ENCODE measurements at places on chromosomes 5 and 9.
A peak's percentile ranks its signal among the peaks of the same experiment; 100 is the strongest.

DNA sequence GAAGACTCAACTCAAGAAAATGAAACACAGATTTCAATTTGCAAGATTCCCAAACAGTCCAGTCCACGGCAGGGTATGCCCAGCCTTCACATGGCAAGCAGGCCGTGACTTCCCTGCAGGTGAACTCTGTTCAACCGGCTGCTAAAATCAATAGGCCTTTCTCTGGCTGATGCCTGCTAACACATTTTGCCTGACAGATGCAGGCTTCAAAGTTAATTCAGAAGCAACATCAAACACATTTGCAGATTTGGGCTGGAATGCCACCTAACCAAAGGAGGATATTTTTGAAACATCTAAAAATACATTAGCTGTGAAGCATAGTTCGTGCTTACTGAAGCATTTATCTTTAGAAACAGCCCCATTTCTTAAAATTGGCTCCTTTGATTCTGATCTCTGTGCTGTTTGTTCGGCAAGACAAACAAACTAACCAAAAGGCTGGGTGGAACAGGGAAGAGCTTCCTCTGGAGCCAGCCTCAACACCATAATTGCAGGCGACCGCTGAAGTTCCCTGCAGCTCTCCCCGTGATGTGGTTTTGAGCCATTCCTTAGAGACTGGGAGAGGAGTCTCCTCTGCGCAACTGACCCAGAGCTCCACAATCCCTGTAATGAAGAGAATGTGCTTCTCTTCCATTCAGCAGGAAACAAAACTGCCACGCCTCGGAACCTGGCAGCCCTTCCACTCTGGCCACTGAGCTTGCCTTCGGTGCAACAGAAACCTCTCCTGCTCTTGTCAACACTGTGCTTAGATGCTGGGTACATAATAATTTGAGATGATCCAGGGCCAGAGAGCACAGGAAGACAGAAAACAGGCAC is 126.5 kb downstream of the MYO10 start:
- DNase-seq = no peak

GRCh38 chr5:142697356-142698255 is 11.7 kb upstream of the FGF1 start:
- no peak for DNase-seq

- no peak for DNase-seq
These were observed 11.7 kb upstream of the OR13D1 start for GRCh38 chr9:104682642-104683041.

GRCh38 chr5:20028506-20028905 is 40.5 kb upstream of the CDH18 start:
- no peak for DNase-seq

DNA sequence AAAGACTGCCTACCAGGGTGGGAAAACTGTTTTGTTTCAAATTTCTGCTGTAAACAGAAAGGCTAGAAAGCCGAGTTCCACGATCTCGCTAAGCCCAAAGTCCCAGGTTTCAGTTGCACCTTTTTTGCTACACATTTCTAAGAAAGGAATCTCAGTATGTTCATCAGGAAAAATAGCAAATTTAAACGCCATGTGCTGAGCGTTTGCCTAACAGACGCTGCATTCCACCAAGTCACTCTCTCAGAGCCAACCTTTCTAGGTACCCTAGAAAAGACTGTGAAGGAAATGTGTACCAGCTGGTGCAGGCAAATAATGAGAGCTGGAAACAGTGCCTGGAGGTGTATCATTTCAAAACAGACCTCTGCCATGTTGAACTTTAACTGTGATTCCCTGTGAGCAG is 71.8 kb downstream of the FRMD3 start:
- no peak for DNase-seq

DNA sequence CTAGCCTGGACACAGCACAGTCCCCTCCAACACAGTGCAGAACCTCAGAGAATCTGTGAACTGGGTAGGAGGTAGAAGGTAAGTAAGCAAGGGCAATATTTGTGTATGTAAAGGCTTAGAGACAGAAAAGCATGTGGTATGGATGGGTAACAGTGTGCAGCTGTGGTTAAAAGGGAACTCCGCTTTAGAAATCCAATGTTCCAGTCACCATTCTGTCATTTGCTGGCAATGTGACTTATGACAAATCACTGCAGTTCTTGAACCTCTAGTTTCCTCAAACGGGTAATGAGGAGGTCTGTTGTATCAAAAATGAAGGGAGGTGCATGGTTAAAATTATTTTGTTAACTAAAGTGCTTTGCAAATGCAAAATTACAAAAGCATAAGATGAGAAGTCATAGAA is 125.5 kb upstream of the IFNE start:
- no peak for DNase-seq

DNA sequence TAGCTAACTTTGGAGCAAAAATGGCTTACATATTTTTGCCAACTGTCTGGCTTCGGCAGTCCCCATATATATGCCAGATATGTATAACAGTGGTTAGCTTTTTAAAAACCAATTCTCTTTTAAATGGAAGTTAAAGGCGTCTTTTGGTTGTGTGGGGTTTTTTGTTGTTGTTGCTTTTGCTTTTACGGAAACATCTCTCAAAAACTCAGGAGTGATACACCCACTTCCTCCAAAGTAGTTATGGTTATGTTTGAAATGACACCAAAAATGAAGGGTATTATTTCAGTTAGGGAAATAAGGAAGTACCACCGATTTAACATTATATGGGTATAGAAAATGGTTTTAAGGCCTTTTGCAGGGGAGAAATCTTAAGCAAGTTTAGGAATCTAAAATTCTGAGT is 2.3 kb downstream of the CNOT8 start:
- DNase-seq = no peak

GRCh38 chr9:6759185-6759977 is 1.6 kb downstream of the KDM4C start:
- no peak for DNase-seq

GRCh38 chr5:115296124-115297022 is at the start of gene CCDC112:
Gene CCDC112 (minus strand): TSS chr5:115296654. CDS start chr5:115296543, 111 bp downstream.
- peak; percentile 89 for DNase-seq

DNA sequence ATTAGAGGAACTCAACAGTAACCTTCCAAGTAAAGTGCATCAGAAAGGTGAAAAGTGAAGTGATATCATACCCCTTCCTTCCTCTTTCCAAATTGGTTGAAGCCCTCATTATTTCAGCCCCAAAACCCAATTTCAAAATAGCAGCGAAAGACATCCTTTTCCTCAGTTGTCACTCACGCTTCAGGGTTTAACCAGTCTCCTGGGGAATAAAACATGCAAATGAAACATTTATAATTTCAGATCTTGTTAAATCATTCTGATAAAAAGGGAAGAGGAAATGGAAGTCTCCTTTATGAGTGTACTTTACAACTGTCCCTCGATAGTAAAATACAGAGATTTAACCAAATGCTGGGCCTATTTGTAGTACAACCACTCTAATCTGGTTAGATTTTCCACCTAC is 22.5 kb downstream of the TRPM6 start:
- no peak for DNase-seq

GRCh38 chr5:22787807-22788206 is 65.3 kb downstream of the CDH12 start:
- DNase-seq = no peak

DNA sequence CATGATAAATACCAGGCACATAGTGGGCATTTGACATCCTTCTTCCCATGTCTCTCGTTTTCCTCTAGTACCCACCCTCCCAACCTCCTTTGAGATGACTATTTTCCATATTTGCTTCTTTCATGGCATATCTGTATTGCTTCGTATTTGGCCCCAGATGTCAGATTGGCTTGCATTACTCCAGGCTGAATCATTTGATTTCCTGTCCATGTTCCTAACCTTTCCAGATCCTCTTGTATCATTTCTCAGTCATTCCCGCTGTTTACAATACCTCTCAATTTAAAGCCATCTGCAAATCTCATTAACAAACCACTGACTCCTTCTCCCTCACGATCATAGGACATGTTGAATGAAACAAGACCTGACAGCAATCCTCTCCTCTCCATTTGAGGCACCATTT is 19.9 kb downstream of the MTX3 start:
- no peak for DNase-seq

GRCh38 chr5:43802119-43802518 is 199.1 kb downstream of the NNT start:
- DNase-seq = no peak

GRCh38 chr9:79945016-79945415 is 373.3 kb downstream of the TLE4 start:
- DNase-seq = no peak

DNA sequence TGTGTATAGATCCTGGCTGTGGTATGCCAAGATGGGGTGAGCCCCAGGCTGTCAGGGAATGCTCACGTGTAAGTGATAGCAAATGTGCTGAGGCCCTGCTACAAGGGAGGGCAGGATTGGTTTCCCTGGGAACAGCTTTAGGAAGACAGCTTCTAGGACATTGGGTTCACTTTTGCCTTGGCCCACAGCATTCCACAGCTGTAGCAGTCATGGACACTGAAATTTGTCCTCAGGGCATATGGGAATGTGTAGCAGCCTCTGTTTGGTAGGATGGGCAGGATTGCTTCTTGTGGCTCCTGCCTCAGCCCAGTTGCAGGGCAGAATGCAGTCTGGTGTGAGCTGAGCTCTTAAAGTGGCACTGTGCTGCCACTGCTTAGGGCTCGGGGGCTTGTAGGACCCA is 1061.7 kb upstream of the WWC1 start:
- no peak for DNase-seq

GRCh38 chr9:136095070-136096058 is at the start of gene NACC2:
Gene NACC2 (minus strand): TSS chr9:136095289. CDS start chr9:136050521, 44,768 bp downstream.
- DNase-seq = no peak

DNA sequence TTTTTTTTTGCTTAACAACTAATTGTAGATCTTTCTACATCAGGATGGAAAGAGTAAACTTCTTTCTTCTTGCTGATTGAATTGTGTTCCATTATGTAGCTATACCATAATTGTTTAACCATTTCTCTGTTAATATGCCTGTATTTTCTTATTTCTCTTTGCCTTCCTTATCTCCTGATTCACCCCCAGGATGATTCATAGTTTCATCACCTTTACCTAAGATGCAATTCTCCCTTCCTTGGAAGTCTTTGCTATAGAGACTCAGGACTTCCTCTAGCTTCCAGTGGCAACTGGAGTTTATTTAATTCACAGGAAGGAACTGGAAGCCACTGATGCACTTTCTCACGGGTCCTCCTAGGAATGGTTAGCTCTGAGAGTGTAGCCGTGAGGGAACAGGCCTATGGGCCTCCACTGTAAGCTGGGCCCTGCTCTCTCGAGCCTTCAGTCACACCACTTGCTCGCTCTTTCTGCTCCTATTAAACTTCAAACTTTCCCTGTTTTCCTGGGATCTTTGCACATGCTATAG is 83.1 kb downstream of the FGF1 start:
- DNase-seq = no peak

GRCh38 chr5:65480306-65480865 is 1.3 kb downstream of the ADAMTS6 start:
- no peak for DNase-seq

DNA sequence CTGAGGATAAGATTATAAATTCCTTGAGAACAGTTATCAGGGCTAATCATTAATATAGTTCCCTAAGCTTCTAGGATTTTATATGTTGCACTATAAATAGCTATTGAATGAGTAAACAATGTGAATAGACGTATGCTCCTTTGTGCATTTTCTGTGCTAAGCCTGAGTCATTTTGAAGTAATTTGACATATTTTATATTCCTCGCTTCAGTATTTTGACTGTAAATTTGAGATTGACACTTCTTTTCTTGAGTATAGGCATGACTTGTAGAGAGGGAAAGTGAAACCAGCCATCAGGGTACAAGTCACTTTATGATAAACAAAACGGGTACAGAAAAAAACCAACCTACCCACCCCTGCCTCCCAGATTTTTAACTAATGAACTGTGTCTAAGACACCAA is 367.7 kb upstream of the PRR16 start:
- no peak for DNase-seq

GRCh38 chr5:15502208-15502607 is 2.2 kb downstream of the FBXL7 start:
- DNase-seq = no peak

DNA sequence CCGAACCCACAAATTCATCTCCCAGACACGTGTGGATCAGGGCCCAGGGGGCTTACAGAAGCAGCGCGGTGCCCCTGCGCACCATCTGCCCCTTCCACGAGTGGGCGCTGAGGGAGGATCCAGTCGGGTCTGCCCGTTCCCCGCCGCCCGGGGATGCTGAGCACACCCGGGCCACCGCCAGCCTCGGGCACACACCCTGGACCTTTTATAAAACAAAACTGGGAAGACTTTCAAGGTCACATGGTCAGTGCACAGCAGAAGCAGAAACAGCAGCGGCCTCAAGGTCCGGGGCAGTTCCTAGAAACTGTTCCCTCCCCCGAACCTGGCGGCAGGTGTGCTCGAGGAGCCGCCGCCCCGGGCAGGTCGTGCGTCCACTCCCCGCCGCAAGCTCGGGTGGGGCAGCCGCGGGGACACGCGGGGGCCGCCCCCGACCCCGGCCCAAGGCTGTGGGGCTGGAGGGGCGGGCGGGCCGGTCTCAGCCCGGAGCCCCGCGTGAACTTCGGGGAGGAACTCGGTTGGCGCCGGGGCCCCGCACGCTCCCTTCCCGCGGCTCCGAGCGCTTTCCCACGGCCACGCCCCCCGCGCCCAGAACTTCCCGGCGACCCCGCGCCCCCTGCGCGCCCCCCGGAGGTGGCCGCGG is 633 bp upstream of the PPP1R26 start:
- no peak for DNase-seq

DNA sequence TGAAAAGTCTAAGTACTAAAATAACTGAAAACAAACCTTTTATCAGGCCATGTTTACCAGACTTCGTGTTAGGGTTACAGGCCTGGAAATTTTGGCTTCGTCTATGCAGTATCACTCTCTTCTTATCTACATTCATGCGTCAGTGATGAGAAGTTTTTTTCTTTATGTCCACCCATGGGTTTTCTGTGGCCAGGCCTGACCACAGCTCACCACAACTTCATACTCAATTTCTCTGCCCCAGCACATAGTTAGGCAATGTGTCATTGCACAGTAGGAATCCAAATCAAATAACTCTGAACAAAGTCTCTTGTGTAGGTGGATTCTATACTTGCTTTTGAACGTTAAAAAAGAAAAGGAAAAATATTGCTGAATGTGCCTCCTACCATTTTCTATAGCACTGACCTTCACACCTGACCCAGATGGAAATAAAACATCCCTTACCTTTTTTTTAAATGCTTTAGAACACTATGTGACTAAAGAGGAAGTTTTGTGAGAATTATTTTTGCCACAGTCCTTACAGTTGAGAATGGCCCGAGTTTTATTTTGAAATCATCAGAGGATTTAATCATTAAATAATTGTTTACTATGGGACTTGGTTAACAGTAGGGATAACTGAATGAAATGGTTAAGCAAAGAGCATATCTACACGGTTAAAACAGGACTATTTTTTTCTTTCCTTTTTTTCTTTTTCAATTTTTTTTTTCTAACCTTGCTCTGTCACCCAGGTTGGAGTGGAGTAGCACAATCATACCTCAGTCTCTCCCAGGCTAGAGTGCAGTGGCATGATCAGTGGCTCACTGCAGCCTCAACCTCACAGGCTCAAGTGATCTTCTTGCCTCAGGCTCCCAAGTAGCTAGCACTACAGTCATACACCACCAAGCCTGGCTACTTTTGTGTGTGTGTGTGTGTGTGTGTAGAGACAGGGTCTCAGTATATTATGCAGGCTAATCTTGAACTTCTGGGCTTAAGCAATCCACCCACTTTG is 1247.0 kb upstream of the ACO1 start:
- DNase-seq = no peak

GRCh38 chr5:107363768-107364167 is 307.0 kb downstream of the EFNA5 start:
- no peak for DNase-seq

- DNase-seq = no peak
These were observed 60.1 kb downstream of the MVB12B start for GRCh38 chr9:126386776-126387175.

Data from caudate nucleus (tissue), 63 donors.